ENCODE measurements at places on chromosomes 11 and 22.

DNA sequence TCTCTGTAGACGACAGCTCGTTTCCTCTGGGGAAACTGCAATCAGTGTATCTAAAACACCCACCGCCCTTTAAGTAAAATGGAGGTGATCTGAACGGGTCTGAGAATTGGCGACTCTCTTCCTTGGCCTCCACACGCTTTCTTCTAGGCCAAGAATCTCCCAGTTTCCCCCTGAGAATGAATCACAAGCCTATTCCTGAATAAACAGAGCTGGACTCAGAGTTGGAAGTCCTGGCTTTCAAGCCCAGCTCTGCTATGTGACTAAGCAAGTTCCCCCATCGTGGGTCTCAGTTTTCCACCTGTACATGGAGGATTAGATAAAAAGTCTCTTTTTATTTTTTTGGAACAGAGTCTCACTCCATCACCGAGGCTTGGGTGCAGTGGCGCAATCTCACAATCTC is 200.4 kb downstream of the MN1 start:
- DNase-seq = no peak

GRCh38 chr11:71173709-71174108 is 78.7 kb downstream of the SHANK2 start:
- DNase-seq = no peak

DNA sequence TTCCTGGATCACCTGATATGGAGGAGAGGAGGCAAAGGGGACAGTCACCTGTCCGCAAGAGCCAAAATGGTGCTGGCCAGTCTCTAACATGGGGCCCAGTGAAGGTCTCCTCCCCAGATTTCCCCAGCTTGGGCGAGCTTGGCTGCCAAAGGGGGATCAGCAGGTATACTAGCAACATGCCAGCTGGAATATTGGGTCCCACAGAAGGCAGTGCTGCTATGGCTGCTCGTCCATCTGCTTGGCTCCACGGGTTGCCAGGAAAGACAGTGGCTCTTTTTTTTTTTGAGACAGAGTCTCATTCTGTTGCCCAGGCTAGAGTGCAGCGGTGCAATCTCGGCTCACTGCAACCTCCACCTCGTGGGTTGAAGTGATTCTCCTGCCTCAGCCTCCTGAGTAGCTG is 12.7 kb upstream of the KAT5 start:
- no peak for DNase-seq

GRCh38 chr11:120259241-120259640 is 19.3 kb downstream of the POU2F3 start:
- no peak for DNase-seq
